ENCODE measurements at places on chromosomes 12 and 14.

DNA sequence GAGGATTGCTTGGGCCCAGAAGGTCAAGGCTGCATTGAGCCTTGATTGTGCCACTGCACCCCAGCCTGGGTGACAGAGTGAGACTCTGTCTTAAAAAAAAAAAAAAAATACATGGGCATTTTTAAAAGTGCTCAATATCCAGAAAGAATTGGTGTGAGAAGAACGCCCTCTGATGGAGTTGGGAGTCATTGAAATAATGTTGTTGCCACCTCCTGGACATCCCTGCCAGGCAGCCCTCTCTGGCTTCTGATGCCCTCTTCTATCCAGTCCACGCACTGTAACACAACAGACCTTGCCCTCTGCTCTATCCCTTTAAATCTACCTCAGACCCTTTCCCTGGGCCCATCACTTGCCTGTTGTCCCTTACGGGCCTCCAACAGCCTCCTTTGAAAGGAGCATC, 4.9 kb downstream of the PTGDR start:
- DNase-seq, result no peak

DNA sequence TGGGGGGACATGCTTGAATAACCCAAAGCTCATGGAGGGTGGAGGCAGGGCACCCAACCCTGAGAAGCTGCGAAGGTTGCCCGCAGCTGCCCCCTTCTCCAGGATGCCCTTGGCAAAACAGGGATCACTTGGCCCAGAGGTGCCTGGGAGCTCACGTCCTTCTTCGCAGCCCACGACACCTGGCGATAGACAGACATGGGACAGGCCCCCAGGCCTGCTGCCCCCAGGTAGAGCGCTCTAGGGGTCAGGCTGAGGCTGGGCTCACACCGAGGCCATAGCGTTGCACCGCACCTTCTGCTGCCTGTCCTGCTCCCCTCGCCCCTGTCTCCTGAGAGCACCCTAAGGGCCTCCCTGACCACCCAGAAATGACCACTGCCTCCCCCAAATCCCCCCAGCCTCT, 20.2 kb upstream of the PLA2G1B start:
- no peak for DNase-seq

DNA sequence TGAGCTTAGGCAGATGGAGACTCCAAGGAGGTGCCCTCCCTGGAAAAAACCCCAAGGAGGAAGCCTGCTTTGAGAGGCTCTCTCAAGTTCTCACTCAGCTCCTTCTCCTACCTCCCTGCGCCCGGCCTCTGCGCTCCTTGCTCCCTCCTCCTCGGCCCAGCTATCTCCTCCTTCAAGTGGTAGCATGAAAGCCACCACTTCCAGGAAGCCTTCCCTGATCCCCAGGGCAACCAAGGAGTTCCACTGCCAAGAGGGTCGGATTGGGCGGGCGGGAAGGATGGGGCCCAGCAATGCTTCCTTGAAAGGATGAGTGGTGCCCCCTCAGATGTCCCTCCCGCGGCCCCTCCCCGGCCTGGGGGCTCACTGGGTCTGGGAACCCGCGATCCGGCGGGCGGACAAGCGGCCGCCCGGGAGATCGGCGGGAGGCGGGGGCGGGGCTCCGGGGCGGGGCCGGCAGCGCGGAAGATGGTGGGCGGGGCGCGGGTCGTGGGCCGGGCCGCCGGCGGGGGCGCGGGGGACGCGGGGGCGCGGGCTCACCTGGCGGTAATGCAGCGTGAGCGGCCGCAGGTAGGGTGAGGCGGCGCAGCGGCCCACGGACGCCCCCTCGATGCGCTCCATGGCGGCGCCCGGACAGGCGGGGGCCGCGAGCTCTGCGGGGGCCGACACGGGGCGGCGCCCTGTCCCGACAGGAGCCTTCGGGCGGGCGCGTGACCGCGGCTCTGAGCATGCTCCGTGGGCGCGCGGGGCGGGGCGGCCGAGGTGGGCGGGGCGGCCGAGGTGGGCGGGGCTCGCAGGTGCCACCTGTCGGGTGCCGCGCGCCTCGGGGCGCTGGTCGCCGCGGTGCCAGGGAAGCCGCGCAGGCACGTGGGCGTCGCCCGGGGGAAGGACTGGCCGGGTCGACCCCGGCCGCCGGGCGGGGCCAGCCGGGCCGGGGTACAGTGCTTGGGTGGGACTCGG, at the start of gene NUDT14:
NUDT14 (minus strand) TSS at position 721 of the 957 bp plus-strand sequence; CDS start at position 618, 103 bp downstream.
- DNase-seq, result peak; percentile 45

DNA sequence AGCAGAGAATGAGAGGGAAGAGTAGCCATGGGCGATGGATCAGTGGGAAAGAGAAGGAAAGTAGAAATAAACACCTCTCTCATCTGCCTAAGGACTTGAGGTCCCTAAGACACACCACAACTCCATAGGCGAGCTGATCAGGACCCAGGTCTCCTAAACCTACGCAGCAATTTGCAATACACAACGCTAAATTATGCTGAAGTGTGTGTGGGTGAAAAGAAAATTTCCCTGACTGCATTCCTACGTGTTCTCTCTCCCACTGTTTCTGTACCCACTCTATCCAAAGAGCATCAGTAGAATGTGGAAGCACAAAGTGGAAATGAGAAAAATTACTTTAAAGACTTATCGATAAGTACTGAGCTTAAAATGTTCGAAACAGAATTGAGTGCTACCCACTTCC, 88.9 kb downstream of the RPS29 start:
- no peak for DNase-seq

DNA sequence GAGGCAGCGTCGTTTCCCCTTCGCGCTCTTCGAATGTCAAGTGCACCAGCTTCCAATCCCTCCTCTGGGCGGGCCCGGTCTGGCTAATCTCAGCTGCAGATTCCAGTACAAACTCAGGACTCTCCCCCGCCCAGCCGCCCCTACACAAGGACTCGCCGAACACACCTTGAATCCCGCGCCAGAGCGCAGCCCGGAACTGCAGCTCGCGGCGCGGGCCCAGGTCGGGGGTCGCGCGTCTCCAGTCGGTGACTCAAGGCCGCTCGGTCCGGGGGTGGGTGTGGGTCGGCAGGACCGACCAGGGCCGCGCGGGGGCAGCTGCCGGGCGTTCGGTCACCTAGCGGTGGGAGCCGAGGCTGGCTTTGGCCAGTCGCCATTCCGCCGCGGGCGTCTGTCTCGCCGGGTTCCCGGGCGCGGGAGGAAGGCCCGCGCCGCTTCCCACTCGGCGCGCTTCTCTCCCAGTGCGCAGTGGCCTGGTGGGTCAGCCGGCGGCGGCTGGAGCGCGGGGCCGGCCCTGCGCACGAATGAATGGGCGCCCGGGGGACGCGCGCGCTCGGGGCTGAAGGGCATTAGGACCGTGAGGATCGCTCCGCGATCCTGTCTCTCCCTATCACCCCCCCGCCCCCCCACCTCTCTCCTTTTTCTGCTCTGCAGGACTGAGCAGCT, at the start of gene GALNT16:
GALNT16 (plus strand) TSS at position 632 of the 663 bp plus-strand sequence. CDS start 133 bp downstream, outside the sequence.
- DNase-seq, result no peak

GRCh38 chr12:48122065-48122834, 3.1 kb downstream of the PFKM start:
- no peak for DNase-seq

DNA sequence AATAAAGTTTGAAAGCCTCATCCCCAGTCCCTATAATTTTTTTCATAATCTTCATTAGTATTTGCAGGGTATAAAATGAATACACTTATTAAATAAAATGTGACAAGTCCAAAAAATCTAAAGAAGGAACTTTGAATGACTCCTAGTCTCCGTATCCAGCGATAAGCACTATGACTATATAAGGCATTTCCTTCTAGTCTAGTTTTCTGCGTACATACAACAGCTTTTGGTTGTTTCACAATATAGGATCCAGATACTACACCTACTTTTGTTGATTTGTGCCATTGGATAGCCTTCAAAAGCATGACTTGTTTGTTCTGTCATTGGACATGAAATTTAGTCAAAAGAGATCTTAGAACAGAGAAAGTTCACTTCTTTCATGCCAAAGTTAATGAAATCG, 133.3 kb upstream of the PWP1 start:
- DNase-seq, result no peak

GRCh38 chr12:89345376-89345775, 6.9 kb downstream of the DUSP6 start:
- DNase-seq, result no peak

- no peak for DNase-seq
These were observed 165.8 kb downstream of the TMTC2 start for GRCh38 chr12:82852529-82852928.

- DNase-seq, result peak; percentile 49
These were observed 446 bp downstream of the PPP1R12A start for GRCh38 chr12:79934281-79935020.

GRCh38 chr14:106883218-106883692, 1356.9 kb downstream of the TMEM121 start:
- DNase-seq, result no peak

- no peak for DNase-seq
These were observed 4.4 kb downstream of the TULP3 start for GRCh38 chr12:2895051-2895451.

DNA sequence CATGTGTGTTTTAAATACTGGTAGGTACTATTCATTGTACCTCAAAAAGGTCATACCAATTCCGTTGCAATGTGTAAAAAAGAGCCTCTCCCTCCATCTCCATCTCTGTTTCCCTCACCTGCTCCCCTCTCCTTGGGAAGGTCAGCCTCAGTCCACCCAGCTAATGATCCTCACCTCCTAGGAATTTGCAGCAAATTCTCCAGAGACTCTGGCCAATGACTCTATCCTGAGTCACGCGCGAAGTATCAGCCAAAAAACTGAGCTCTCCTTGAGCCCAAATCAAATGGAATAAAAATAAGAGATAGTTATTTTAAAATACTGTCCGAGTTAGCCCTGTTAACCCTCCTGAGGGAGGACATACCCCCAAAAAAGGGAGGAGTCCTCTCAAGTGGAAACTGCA, 148.4 kb downstream of the DPF3 start:
- no peak for DNase-seq

- DNase-seq, result no peak
These were observed 690.7 kb upstream of the TBX3 start for GRCh38 chr12:115374480-115375185.

DNA sequence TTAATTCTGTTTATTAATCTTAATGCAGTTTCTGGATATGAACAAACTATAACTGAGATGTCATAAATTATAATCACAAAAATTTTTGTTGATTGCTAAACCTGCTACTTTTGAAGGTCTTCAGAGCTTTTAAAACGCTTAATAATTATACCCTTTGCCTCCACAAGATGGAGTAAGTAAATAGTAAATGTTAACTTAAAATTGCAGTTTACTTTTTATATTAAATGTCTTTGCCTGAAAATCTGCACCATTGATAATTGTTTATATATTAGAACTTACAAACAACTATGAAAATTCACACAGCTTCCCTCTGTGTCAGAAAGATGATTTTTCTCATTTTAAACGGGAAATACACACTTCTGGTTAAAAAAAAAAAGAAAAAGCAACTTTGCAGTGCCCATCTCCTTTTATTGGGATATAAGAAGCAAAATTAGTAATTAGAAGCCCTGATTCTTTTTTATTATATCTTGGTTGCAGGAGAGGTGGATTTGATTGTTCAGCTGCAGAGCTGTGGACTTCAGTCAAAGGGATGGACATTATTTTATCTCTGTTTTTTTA, 35.6 kb downstream of the SCFD1 start:
- no peak for DNase-seq

- no peak for DNase-seq
These were observed 89.8 kb downstream of the RERG start for GRCh38 chr12:15131431-15131830.

DNA sequence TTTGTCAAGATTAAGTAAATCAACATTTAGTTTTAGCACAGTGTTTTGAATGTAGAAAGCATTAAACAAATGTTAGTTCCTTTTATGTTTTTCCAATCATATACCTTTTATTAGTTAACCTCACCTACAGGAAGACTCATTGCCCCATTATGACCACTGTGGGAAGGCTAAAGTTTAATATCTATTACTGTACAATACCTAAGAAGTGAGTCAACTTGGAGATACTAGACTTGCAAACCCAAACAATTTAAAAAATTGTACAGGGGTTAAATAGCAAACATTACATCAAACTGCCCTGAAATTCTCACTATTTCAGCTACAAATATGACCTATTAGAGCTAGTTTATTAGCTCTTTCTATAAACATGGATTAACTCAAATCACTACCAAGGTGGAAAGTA, 8.6 kb upstream of the G2E3 start:
- no peak for DNase-seq

DNA sequence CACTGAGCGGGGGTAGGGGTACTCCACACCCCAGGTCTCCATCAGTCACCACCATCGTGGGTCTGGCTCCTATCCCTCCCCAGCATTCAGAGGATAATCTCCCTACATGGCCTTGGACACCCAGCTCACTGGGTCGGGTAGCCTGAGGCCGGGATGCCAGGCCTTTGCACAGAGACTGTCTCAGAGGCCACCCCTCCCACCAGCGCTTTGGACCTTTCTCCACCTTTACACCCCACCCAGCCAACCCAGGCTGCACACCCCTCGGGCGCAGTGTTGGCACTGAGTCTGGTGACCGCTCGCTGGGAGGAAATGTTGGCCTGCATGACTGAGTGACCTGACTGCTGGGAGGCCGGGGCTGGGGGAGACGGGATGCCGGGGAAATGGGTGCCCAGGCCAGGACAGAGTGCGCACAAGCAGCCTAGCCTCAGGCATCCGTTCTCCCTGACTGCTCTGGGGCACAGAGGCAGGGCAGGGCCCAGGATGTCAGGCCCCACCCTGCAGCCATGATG, 10.6 kb upstream of the LBHD2 start:
- DNase-seq, result no peak

DNA sequence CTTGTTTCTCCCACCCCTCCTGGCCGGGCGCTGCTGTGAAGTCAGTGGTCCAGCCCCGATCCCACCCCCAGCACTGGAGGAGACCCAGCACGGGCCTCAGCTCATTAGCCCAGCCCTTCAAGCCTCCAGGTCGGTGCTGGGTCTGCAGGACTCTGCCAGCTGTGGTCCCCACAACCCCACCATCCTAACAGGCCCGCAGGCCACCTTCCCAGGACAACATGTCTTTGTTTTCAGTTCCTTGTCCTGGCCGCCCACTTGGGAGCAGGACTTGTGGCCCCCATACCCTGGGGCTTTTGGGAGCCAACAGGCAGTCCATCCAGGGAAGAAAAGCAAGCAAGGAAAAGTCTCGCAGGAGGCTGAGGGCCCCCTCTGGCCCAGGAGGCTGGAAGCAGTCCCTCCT, 60.0 kb downstream of the HRK start:
- DNase-seq, result no peak

DNA sequence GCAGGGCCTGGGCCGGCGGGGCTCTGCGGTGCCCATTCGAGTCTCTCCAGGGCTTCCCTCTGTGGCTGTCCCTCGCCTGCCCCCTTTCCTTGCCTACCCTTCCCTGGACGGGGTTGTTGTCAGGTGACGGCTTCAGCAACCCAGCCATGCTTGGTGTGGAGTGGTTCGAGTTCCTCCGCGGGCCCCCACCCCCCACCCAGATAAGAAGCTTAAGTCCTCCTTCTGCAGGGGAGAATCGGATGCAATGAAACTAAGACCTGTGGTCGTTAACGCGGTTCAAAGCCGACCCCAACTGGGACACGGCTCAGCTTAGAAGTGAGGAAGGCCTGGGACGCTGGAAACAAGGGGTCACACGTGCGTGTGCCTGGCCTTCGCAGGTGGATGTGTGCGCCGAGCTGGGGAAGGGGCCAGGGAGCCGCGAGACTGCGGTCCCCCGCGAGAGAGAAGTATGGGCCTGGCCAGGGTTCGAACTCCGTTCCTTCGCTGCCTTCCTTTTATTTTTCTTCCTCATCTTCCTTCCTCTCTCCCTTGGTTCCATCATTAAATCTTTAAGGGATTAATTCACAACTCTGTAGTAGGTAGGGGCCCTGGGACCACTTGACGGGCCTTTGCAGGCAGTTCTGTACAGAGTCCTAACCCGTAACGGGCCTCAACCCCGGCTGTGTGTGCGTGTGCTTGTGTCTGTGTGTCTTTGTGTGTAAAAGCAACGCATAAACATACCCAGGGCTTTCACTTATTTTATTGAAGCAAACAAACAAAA, 3.5 kb downstream of the TTC6 start:
- no peak for DNase-seq

- no peak for DNase-seq
These were observed at the start of gene IGF1 for GRCh38 chr12:102480406-102480805. TSS of gene IGF1 (minus strand) at chr12:102480563. CDS start at chr12:102480381, 182 bp downstream.
